Glutamatergic neuron (in vitro differentiated cells): ENCODE measurements at places on chromosomes 2 and 18. TPM values are rescaled to one million over a fixed set of nuclear protein-coding genes. Genes with fewer than 3 reads are reported as not detected.

DNA sequence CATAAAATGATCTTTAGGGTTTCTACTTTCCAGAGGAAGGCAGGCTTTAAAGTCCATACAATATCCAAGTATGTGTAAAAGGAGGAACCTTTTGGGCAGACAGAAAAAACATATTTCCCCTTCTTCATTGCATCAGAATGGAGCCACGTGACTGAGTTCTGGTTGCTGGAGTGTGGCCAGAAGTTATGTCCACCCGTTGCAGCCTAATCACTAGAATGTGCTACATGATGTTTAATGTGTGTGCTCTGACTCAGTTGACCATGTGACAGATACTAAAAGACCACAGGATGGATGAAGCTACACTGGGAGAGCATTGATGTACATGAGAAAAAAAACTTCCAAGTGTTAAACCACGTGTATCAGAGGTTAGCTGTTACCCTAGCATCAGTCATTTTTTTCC, 460.9 kb downstream of the RIT2 start:
- peaks cover 4% of the 10 kb centered on the region for H3K36me3 ChIP-seq
- H3K4me1 ChIP-seq = no peaks in the 10 kb centered on the region
- H3K27me3 ChIP-seq = no peaks in the 10 kb centered on the region
- no peak overlapping the region for H3K4me3 ChIP-seq
- no peak for DNase-seq
- no peak overlapping the region for H3K27ac ChIP-seq

DNA sequence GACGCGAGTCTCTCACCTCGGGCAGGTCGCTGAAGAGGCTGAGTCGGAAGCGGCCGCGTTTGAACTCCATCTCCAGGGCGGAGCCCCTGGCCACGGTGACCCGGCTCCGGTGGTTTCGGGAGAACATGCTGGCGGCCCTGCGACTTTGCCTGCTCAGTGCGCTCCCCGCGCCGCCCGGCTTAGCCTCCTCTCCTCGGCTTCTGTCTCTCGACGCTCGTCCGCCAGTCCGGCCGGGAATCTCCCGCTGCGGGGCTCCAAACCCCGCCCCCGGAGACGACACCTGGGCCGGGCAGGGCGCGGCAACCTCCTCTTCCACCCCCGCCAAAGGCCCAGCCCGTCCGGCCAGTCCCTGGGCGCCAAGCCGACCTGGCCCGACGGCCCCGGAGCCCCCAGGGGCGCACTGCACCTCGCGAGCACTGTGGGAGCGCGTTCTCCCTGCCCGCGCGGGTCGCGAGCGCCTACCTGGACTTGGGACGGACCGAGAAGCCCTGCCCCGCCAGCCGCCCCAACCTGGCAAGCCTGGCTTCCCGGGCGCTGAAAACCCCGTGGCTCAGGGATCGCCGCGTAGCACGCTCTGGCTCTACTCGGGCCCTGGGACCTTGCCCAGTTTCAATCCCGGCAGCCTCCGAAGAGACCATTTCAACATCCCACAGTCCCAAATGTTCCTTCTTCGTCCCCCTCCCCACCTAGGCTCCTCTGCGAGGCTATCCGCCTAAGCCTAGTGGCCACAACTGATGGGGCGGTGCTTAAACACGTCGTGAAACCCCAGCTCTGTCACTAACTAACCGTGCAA, at the start of gene RTKN:
Gene RTKN, minus strand, starts transcription at position 248 of the 793 bp plus-strand sequence. Its CDS starts 121 bp downstream, at position 127.
- H3K36me3 ChIP-seq = no peaks in the 10 kb centered on the region
- peak within 1 kb of the TSS; percentile 98 for H3K27ac ChIP-seq
- H3K4me1 ChIP-seq = peaks cover 26% of the 10 kb centered on the region
- peak; percentile 49 for DNase-seq

Gene GPR45
- 0.44 TPM for total RNA-seq

DNA sequence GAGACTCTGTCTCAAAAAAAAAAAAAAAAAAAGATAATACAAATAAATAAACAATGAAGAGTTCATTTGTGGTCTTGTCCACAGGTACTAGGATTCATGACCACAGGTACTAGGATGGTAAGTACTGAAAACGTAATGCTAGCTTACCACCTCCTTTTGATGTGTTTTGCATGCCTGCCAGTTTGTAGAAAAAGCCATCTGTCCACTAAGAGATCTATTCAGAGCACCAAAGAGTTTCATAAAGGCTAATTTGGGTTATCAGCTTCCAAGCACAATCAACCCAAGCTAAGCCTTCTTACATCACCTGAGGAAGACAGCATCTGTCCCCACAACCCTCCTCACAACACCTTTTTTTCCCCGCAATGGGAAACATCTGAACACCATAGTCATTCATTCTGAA, 477.2 kb downstream of the ZEB2 start:
- no peak for DNase-seq
- H3K36me3 ChIP-seq = no peaks in the 10 kb centered on the region
- H3K27ac ChIP-seq = no peak overlapping the region
- no peaks in the 10 kb centered on the region for H3K27me3 ChIP-seq
- no peak overlapping the region for H3K4me3 ChIP-seq
- H3K4me1 ChIP-seq = peaks cover 3% of the 10 kb centered on the region

Gene GALNT13
- total RNA-seq = 5.5 TPM

Gene ASB18
- not detected for total RNA-seq

Gene TEKT4
- not detected for total RNA-seq

GRCh38 chr18:47868744-47869143, 61.7 kb downstream of the SMAD2 start:
- no peak overlapping the region for H3K27ac ChIP-seq
- no peak overlapping the region for H3K4me3 ChIP-seq
- H3K36me3 ChIP-seq = no peaks in the 10 kb centered on the region
- no peak for DNase-seq
- H3K27me3 ChIP-seq = no peaks in the 10 kb centered on the region

Gene IL1RN
- not detected for total RNA-seq

Gene ANKRD29
- not detected for total RNA-seq

DNA sequence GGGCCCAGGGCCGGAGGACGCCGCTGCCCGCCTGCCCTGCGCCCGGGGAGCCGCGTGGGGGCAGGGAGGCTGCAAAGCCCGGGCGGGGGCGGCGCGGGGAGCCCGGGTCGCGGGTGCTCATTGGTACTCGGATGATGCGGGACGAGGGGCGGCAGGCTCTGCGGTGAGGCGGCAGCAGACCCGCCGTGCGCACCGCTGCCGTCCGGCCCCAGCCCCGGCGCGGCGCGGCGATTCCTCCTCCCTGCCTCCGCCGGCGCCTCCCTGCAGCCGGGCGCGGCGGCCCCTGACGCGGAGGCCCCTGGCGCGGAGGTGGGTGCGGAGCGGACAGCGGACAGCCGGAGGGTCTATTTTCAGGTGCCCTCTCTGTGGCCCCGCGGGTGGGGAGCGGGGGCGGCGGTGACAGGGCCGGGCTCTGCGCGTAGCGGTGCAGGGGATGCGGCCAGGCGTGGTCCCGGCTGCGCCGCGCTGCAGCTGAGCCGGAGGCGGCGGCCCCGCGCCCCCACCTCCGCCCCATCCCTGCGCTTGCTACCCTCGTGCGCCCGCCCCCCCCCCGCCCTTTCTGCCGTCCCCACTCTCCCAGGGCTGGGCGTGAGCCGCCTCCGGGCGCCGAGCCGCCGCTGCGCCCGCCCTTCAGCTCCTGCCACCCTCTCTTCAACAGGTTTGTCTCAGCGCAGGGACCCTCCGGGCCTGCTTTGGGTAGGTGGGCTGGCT, 640 bp downstream of the SPTBN1 start:
- peaks cover 27% of the 10 kb centered on the region for H3K4me1 ChIP-seq
- H3K36me3 ChIP-seq = no peaks in the 10 kb centered on the region
- peak overlapping the region; percentile 99 for H3K4me3 ChIP-seq

Gene ILKAP
- 61.3 TPM for total RNA-seq

DNA sequence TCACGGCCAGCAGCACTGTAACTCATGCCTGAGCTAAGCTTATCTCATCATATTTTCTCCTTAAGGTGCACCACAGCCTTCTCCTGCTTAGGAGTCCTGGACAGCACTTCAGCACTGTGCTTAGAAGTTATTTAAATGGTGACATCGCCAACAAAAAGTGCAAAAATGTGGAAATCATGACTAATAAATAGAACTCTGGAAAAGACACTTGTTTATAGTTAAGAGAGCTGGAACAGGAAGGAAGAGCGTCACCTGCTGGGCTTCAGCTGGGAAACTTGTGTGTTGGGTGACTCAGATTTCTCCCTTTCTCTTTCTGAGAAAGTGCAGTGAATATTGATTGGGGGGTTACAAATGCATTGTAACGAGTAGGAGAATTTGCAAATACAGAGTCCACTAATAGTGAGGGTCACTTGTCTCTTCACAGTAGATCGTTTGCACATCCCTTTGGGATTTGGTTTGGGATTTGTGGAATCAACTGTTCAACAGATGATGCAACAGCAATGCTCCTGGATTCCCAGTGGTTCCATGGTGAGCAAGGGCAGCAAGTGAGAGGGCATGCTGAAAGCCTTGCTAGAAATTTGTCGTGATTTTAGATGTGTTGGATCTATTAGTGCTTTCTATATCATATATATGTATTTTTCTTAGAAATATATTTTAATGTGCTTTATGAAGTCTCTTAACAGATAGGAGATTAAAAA, 84.2 kb downstream of the DOK6 start:
- H3K27ac ChIP-seq = peak overlapping the region; percentile 57
- H3K36me3 ChIP-seq = no peaks in the 10 kb centered on the region
- DNase-seq = no peak
- H3K4me3 ChIP-seq = no peak overlapping the region

DNA sequence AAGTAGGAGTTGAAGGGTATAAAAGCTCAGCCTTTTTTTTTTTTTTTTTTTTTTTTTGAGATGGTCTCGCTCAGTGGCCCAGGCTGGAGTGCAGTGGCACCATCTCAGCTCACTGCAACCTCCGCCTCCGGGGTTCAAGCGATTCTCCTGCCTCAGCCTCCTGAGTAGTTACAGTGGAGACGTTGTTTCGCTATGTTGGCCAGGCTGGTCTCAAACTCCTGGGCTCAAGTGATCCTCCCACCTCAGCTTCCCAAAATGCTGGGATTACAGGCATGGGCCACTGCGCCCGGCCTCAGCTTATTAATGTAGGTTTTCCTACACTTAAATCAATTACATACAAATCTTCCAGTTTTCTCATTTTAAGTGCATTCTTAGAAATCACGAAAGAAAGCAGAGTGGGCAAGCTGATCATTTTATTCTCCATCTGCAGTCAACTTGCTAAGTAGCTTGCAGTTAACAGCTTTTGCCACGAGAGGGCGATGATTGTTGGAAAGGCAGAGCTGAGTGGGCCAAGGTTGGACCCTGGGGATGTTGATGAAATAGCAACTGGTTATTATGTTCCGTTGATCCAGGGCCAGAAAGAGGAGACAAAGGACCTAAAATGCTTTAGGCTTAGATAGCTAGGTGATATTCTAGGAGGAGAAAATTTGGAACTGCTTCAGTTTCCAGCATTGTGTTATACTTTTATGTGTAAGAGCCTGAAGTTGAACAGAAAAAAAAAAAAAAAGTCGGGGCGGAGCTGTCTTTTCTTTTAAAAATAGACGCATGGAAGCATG, 234.4 kb upstream of the EPAS1 start:
- H3K4me3 ChIP-seq = no peak overlapping the region
- H3K27ac ChIP-seq = no peak overlapping the region
- peaks cover 5% of the 10 kb centered on the region for H3K4me1 ChIP-seq
- DNase-seq = peak; percentile 85
- peaks cover 11% of the 10 kb centered on the region for H3K27me3 ChIP-seq

- DNase-seq = no peak
- H3K27ac ChIP-seq = no peak overlapping the region
- H3K4me1 ChIP-seq = no peaks in the 10 kb centered on the region
- H3K4me3 ChIP-seq = no peak overlapping the region
- no peaks in the 10 kb centered on the region for H3K36me3 ChIP-seq
Measured at GRCh38 chr18:26909599-26910290, 44.2 kb upstream of the AQP4 start.

Gene FOXD4L1
- total RNA-seq = 0.44 TPM

GRCh38 chr2:96501471-96501874, 3.7 kb downstream of the NEURL3 start:
- no peaks in the 10 kb centered on the region for H3K4me1 ChIP-seq
- no peaks in the 10 kb centered on the region for H3K36me3 ChIP-seq
- H3K27ac ChIP-seq = no peak overlapping the region
- peaks cover 6% of the 10 kb centered on the region for H3K27me3 ChIP-seq
- no peak for DNase-seq

- H3K27me3 ChIP-seq = no peaks in the 10 kb centered on the region
- H3K36me3 ChIP-seq = no peaks in the 10 kb centered on the region
- no peak for DNase-seq
- H3K4me1 ChIP-seq = peaks cover 4% of the 10 kb centered on the region
Measured at GRCh38 chr2:188365058-188365641, 73.5 kb downstream of the GULP1 start.

- H3K27me3 ChIP-seq = no peaks in the 10 kb centered on the region
- no peak for DNase-seq
- H3K4me3 ChIP-seq = no peak overlapping the region
- peaks cover 14% of the 10 kb centered on the region for H3K4me1 ChIP-seq
- H3K36me3 ChIP-seq = no peaks in the 10 kb centered on the region
Measured at GRCh38 chr2:66854298-66854697, 419.4 kb downstream of the MEIS1 start.

- H3K4me1 ChIP-seq = no peaks in the 10 kb centered on the region
- H3K4me3 ChIP-seq = no peak overlapping the region
- H3K27me3 ChIP-seq = no peaks in the 10 kb centered on the region
- H3K27ac ChIP-seq = no peak overlapping the region
Measured at GRCh38 chr18:9531791-9532410, 56.6 kb downstream of the RALBP1 start.

GRCh38 chr2:19362755-19363473, 4.5 kb upstream of the OSR1 start:
- peaks cover 4% of the 10 kb centered on the region for H3K36me3 ChIP-seq
- DNase-seq = peak; percentile 84
- H3K27me3 ChIP-seq = peaks cover 23% of the 10 kb centered on the region
- H3K4me3 ChIP-seq = peak overlapping the region; percentile 91
- peaks cover 14% of the 10 kb centered on the region for H3K4me1 ChIP-seq
- no peak overlapping the region for H3K27ac ChIP-seq

DNA sequence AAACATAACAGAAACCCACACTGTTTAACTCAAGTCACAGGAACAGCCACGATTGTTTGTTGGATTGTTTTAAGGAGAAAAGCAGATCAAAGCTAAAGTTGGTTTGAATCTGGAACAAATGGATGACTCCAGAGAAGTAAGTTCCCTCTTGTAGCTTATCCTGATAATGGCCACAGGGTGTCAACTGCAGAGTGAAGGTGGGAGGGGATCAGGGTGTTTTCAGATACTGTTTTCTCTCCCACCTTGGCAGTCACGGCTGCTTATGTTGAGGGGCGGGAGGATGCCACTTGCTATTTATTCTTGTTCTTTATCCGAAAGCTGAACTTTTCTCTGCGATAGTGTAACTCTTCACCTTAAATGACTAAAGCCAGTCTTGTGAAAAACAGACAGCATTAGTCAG, 36.5 kb upstream of the INPP4A start:
- no peak overlapping the region for H3K27ac ChIP-seq
- no peak for DNase-seq
- no peak overlapping the region for H3K4me3 ChIP-seq
- H3K4me1 ChIP-seq = no peaks in the 10 kb centered on the region
- H3K27me3 ChIP-seq = no peaks in the 10 kb centered on the region
- no peaks in the 10 kb centered on the region for H3K36me3 ChIP-seq

Gene PLCD4
- 1.9 TPM for total RNA-seq

GRCh38 chr2:184581391-184581790, 16.9 kb upstream of the ZNF804A start:
- no peak overlapping the region for H3K4me3 ChIP-seq
- H3K27ac ChIP-seq = no peak overlapping the region
- no peaks in the 10 kb centered on the region for H3K27me3 ChIP-seq
